ENCODE measurements at places on chromosomes 7 and 10.

DNA sequence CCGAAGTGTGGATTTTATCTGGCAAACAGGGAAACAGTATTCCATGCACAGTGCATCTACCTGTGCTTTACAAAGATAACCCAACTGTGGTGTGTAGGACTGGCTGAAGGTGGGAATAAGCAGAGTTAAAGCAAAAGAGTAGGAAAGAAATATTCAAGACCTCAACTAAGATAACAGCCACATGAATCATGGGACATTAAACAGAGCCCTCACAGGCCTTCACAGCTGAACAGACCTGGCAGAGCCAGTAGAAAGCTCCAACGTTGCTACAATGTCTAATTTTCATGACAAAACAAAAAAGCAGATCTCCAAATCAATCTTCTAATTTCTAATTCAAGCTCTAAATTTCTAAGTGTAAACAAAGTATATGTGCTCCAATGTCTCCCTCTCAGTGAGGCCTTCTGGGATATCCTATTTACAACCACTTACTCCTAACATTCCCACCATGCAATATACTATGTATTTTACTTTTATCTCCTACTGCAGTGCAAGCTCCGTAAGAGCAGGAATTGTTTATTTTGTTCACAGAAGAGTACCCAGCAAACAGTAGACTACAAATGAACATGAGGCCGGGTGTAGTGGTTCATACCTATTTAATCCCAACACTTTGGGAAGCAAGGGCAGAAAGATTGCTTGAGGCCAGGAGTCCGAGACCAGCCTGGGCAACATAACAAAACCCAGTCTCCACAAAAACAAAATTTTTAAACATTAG, 63.5 kb downstream of the UBE2H start:
- no peak for DNase-seq

DNA sequence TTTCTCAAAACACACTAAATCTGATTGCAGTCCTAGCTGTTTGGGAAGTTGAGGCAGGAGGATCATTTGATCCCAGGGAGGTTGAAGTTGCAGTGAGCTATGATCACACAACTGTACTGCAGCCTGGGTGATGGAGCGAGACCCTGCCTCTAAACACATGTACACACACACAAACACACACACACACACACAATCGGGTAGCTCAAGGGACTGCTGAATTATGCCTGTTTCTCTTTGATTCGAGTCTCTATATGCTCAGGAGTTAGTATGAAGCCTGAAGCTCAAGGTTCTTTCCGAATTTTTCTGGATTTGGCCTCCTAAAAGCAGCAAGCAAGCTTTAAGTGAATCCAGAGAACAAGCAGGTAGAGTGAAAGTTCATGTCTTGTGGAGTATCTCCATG, 22.5 kb downstream of the PRTFDC1 start:
- no peak for DNase-seq

- DNase-seq = no peak
Measured at GRCh38 chr10:102090772-102091171, 25.6 kb downstream of the HPS6 start.

DNA sequence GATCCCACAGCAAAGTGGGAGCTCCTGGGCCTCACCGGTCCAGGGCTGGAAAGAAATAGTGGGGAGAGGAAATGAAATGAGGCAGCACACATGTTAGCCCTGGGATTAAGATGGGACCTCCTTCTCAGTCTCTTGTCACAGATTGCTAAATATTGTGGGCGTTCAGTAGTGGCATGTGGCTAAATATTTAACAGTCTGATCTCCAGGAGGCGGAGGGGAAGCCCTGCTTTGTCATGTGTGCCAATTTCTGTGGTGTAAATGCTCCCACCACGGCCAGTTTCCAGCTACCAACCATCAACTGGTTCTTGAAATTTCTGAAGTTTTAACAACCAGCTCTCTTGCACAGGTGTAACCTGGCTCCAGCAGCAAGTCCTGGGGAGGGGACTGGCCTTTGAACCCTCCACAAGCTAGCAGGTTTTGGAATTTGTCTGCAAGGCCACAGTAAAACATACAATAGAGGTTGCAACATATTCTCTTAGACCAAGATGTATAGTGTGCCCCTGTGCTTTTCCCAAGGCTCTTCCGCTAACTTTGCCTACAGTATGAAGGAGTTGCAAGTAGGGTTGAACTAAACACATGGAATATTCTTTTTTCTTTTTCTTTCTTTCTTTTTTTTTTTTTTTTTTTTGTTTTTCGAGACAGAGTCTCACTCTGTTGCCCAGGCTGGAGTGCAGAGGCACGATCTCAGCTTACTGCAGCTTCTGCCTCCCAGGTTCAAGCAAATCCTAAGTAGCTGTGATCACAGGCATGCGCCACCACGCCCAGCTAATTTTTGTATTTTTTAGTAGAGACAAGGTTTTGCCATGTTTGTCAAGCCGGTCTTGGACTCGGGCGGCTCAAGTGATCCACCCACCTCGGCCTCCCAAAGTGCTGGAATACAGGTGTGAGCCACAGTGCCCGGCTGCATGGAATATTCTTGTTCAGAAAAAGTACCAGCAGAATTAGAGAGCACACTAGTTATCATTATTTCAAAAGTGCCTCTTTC, 103.1 kb upstream of the PCBD1 start:
- DNase-seq = no peak

- no peak for DNase-seq
Measured at GRCh38 chr7:8507566-8507965, 74.2 kb downstream of the NXPH1 start.

DNA sequence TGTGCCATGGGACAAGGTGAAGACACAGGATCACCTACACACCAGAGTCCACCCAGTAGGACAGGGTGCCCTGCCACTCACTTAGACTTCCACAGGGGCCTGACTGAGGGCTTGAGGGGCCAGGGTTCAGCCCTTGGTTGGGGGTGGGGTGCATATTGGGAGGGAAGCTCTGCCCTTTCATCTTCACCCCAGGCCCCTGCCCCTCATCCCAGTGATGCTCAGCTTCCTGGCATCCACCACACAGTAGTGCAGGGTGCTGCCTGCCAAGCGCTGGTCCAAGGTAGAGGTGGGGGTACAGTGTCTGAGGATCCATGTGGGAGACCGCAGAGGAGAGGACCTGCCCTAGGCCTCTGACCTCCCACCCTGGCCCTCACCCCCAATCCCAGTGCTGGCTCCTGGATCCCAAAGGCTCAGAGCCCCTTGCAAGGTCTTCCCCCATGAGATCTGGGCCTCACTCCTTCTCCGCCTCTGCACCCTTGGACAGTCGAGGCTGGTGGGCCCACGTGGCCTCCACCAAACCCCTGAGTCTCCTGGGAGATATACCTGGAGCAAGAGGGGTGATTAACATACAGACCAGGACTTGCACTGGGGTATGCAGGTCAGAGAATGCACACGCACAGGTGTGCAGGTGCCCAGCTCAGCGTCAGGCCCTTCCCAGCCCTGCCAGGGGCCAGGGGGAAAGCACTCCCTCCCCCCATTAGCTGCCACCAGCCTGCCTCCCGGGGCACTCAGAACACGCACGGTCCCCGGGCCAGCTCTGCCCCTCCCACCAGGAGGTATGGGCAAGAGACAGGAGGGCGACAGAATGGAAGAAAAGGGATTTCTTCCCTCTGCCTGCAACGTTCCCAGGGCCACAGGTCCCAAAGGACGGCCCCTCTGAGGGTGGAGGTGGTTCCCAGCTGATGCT, 8.6 kb upstream of the IRF5 start:
- DNase-seq = no peak

- no peak for DNase-seq
Measured at GRCh38 chr10:108901781-108902618, 1021.3 kb downstream of the XPNPEP1 start.

DNA sequence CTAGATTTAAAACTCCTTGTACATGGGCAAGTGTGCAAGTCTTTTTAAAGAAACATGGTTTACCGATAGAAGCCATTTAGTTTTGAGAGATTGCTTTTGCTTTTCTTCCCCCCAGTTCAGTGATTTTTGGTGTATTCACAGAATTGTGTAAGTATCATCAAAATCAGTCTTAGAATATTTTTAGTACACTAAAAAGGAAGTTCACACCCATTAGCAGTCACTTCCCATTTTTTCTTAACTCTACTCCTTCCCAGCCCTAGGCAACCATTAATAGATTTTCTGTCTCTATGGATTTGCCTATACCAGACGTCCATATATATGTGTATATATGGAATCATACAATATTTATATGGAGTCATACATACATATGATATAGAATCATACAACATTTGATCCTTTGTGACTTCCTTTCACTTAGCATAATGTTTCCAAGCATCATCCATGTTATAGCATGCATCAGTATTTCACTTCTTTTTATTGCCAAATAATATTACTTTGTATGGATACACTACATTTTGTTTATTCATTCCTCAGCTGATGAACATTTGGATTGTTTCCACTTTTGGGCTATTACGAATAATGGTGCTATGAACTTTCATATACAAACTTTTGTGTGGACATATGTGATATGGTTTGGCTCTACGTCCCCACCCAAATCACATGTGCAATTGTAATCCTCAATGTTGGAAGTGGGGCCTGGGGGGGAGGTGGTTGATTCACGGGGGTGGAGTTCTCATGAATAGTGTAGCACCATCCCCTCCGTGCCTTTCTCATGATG, 16.5 kb upstream of the ARL4A start:
- no peak for DNase-seq

- no peak for DNase-seq
Measured at GRCh38 chr10:63703113-63703670, 182.0 kb downstream of the REEP3 start.

DNA sequence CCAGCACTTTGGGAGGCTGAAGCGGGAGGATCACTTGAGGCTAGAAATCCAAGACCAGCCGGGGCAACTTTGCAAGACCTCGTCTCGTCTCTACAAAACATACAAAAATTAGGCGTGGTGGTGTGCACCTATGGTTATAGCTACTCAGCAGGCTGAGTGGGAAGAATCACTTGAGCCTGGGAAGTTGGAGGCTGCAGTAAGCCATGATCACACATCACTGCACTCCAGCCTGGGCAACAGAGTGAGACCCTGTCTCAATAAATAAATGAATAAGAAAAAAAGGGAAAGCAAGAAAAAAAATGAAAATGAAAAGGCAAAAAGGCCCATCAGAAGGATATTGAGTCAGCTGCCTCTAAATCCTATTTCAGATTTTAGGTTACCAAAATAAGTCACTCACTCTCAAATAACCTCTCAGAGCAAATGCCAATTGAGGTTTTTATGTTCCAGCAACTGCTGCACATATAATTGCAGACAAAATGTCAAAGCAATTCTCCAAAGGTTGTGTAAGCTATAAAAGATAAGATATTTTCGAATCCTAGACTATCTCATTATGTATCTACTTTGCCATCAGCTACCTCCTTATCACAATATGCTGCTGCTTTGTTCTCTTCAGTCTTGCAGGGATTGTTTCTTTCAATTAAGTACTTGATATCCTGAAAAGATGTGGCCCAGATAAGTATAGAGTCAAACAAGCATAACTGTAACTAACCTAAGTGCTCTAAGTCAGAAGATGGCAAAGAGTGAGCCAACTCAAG, 4.7 kb downstream of the BAZ1B start:
- no peak for DNase-seq

DNA sequence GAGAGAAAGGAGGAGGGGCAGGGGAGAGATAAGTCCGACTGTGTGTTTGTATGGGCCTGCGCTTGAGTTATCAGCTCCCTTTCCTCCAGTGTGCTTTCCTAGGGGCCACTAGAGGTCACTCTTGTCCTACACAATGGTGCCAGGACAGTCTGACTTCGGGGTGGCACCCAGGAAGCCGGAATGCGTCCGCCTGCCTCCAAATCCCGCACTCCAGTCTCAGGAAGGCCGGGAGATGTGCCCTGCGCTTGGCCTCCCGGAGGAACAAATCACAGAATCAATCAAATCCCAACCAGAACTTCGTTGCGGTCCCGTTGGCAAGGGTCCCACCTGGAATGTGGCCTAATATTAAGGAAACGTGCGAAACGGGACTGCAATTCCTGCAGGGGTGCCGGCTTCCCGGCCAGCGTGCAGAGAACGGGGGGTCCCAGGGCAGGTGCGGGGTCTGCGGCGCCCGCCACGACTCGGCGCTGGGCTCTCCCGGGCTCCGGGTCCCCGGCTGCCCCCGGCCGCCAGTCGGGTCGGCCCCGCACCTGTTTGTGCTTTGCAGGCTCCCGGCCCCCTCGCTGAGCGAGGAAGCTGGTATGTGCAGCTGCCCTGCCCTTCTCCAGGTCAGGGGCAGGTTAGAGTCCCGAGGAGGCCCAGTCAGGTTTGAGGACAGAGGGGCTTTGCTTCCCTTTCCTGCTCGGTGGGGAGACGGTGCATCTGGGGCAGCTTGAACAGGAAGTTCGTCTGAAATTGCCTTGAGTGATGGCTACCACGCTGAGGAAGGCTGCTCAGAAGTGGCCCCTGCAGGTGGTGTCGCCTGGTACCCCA, 21.0 kb upstream of the HPS1 start:
- peak; percentile 93 for DNase-seq

DNA sequence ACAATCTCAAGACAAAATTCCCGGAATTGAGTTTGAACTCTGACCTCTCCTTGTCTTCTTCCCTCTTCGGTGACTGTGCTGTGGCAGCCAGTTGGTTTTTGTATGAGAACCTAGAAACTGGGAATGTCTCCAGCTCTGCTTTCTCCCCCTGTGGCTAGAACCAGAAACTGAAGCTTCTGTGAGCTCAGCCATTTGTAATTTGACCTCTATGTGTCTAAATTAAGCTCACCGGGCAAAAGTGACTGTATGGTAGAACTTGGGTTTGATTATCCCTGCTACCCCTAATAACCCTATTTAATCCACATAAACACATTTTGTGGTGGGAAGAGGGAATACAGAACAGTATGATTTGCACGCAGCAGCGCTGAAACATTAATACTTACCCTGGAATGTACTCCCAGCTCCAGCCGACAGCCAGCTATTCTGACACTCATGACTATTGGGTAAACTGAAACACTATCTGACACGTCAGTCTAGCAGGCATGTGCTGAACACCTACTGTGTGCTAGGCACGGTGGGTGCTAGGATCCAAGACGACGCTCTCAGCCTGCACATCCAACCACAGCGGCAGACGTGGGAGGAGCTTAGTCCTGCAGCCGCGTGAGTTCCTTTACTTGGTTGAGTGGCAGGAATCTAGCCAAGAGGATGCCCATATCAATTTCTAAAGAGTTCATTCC, 324.8 kb downstream of the SFMBT2 start:
- peak; percentile 64 for DNase-seq

DNA sequence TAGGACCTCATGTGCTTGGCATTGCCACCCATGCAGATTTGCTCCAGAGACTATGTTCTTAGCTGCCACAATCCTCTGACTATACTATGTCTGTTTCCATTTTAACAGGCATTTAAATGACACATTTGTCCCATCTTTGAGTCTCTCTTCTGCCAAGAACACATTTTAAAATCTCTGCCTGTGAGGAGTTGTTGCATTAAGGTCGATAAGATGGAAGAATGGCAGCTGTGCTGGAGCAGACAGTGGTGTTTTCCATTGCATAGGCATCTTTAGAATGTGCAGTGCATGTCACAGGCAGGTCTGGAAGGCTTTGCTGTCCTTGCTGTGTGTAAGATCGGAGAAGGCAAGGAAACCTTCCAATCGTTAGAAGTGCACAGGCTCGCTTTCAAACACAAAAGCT, 70.9 kb upstream of the CELF2 start:
- DNase-seq = no peak

All from iPS-NIHi11 (cell line).